ENCODE measurements at places on chromosomes 2 and 18. TPM values are rescaled to one million over a fixed set of nuclear protein-coding genes. Genes with fewer than 3 reads are reported as not detected.

DNA sequence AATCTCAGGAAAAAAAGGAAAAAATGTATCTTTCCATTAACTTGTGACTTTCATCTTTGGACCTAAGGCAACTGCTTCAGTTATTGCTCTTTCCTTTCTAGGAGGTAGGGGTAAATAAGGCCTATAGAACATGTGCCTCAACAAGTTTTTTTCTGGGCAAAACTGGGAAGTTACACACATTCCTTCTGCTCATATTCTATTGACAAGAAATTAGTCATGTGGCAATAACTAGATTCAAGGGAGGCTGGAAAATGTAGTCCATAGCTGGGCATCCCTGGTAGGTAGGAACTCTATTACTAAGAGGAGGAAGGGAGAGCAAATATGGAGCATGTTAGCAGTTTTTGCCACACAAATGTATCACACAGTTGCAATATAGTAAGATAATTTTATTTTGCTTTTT, 37.7 kb upstream of the NEMP2 start:
- DNase-seq: no peak

DNA sequence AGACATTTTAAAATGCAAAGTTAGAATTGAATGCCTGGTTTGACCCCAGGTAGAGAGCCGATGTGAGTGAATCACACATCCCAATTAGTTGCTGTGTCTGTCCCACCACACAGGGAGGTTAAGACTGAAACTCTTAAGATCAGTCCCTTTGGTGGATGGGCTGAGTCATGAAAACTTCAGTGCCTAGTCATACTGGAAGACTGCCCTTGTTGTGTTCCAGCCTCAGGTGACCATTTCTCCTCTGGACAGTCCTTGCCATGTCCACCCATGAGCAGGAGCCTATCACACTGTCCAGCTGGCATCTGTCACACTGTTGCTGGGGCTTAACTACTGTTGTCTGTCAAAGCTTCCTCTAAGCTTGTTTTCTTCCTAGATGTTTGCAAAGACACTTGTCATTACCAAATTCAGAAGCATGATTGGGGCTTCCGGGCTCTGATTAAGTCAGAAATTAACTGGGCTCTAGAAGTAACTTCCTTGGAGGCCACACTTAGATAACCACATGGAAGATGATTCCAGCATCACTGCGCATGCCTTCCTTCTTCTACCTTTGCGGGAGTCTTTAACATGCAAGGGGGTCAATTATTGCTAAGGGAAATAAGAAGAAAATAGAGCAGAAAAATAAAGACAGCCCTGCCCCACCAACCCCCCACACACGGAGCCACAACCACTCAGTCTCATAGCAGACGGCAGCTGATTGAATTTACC, 21.3 kb downstream of the CYRIA start:
- DNase-seq: no peak

DNA sequence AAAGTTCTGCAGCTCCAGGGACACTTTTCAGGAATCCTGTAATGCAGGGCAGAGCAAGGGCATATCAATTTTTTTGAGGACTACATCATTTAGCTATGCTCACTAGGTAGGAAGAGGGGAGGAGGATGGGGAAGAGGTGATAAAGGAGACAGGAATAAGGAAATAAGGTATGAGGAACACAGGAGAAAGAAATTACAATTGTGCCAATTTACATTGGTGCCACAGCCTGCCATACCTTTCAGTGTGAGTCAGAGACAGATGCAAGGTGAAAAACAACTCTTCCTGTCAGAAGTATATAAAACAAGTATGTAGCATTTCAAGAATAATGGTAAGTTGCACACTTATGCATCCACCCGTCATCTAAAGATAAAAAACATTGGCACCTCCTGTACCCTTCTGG, 5.4 kb upstream of the MRPS9 start:
- no peak for DNase-seq

Gene AQP12B
- total RNA-seq: not detected

Gene ANKRD36C
- total RNA-seq: 2.4 TPM

Gene PLCL1
- 0.23 TPM for total RNA-seq

Gene PSMA8
- not detected for total RNA-seq

Data from left lobe of liver (tissue), 2 donors.